ENCODE measurements at places on chromosomes 3 and 15.
A peak's percentile ranks its signal among the peaks of the same experiment; 100 is the strongest.

DNA sequence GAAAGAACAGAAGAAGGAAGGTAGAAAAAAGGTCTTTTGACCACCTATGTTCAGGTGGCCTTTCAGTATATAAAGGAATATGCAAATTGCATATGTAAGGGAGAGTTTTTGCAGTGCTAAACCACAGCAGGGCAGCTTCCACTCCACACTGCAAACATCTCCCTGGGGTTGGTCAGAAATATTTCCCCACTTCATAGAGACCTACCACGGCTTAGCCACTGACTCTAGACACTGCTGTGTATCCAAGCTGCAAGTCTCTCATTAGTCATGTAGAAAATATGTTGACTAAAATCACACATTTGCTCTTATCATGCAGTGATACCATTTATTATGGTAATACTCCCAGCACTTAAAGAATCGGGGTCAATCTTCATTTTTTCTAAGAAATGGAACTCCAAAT is 214.9 kb upstream of the NR2F2 start:
- DNase-seq: peak; percentile 67

GRCh38 chr15:87121336-87121735 is 1041.7 kb downstream of the AGBL1 start:
- DNase-seq: peak; percentile 4

DNA sequence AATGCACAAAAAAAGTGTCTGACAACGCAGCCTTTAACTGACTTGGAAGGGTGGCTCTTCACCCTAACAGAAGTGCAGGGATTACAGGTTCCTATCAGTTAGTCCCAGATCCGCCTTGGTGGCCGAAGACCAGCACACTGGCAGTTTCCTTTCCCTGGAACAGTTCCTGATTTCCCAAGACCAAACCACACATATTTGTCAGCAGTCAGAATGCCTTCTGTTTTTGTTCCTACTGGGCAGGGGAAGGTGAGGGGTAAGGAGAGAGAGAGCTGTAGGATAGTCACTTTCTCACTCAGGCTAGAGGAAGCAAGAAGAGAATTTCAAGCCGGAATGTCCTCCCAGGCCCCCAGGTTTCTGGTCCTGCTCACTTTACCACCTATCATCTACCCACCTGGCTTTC is 9.2 kb downstream of the CXCR6 start:
- DNase-seq: peak; percentile 8

DNA sequence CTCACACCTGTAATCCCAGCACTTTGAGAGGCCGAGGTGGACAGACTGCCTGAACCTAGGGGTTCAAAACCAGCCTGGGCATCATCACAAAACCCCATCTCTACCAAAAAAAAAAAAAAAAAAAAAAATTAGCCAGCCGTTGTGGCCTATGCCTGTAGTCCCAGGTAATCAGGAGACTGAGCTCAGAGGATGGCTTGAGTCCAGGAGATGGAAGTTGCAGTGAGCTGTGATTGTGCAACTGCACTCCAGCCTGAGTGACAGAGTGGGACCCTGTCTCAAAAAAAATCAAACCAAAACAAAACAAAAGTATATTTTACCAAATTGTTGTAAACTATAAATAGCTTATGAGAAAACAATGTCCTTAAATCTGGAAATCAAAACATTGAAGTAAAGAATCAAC is 34.7 kb upstream of the UBP1 start:
- DNase-seq: no peak

- DNase-seq: peak; percentile 81
Observed at GRCh38 chr15:66862940-66863335, 160.9 kb downstream of the SMAD6 start.
